Lung (tissue), 17 donors: ENCODE measurements at places on chromosomes 2 and 18. TPM values are rescaled to one million over a fixed set of nuclear protein-coding genes. Genes with fewer than 3 reads are reported as not detected.
A peak's percentile ranks its signal among the peaks of the same experiment; 100 is the strongest.

GRCh38 chr2:193382583-193382982 is 1187.8 kb upstream of the TMEFF2 start:
- no peaks in the 10 kb centered on the region for H3K36me3 ChIP-seq
- H3K27me3 ChIP-seq: no peaks in the 10 kb centered on the region
- no peak overlapping the region for H3K27ac ChIP-seq
- H3K4me1 ChIP-seq: no peaks in the 10 kb centered on the region
- no peak overlapping the region for H3K4me3 ChIP-seq

DNA sequence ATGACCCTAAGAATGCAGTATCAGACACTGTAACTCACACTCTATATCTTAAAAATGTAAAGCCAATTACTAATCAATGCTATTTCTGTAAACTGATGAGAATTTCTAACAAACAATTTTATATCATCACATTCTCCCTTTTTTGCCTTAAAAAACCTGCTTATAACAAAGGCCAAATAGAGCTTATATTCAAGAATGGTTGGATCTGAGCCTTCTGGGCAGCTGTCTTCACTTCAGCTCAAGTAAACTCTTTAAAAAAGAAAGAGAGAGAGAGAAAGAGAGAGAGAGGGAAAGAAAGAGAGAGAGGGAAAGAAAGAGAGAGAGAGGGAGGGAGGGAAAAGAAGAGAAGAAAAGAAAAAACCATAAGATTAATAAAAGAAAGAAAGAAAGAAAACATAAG is 231.8 kb downstream of the KCNE4 start:
- no peaks in the 10 kb centered on the region for H3K27me3 ChIP-seq
- no peaks in the 10 kb centered on the region for H3K36me3 ChIP-seq
- H3K27ac ChIP-seq: no peak overlapping the region
- H3K4me1 ChIP-seq: no peaks in the 10 kb centered on the region

DNA sequence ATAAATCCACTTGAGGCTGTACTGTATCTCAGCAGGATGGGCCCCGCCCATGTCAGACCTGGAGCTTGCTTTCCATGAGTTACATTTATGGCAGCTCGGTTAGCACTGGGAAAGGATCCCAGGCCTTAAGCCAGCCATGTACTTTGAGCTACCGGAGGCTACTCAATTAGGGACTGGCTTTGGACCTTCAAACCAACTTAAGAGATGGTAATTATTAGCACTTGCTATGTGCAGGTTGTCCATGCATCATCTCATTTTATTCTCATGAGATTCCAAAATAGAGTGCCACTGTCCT is 64.4 kb downstream of the ACTR2 start:
- no peaks in the 10 kb centered on the region for H3K4me1 ChIP-seq
- DNase-seq: no peak
- H3K27ac ChIP-seq: no peak overlapping the region
- H3K27me3 ChIP-seq: no peaks in the 10 kb centered on the region

DNA sequence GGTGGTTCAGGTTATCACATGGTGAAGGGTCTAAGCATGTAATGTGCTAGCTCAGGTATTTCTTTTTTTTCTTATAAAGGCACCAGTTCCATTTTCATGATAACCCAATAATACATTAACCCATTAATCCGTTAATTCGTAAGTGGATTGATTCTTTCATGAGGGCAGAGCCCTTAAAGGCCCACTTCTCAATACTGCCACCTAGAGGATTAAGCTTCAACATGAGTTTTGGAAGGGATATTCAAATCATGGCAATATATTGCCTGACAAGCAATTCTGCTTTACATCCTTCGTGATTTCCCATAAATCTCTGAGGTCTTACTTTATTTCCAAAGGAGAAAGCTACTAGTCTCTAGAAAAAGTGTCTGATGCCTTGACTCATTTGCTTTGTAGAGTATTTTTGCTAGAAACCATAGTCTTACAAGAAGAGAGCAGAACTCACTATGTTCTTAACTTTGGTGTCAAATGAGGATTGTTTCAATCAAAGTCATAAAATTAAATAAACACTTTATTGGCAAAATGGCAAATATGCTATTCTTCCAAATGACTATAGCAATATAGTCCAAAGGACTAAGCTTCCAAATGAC is 271.3 kb downstream of the KCNS3 start:
- H3K4me1 ChIP-seq: no peaks in the 10 kb centered on the region
- H3K4me3 ChIP-seq: no peak overlapping the region
- H3K27me3 ChIP-seq: no peaks in the 10 kb centered on the region
- H3K36me3 ChIP-seq: no peaks in the 10 kb centered on the region

DNA sequence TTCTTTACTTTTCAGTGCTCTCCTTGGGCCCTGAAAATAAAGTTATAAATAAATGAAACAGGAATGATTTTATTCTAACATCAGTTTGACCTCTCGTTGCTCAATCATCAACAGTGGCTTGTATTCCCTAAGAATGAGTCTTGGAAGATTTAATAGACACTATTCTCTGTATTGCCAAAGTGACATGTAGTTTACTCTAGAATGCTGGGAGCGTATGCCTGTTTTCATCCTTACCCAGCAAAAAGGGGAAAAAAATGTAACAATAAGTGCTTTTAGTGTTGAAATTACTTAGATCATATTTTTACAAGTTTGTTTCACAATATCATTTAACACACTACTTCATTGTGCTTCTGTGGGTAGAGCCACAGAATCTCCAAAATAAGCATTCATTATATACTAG is 240.6 kb upstream of the CWC22 start:
- H3K4me1 ChIP-seq: no peaks in the 10 kb centered on the region
- H3K27ac ChIP-seq: no peak overlapping the region
- no peaks in the 10 kb centered on the region for H3K36me3 ChIP-seq
- no peak overlapping the region for H3K4me3 ChIP-seq
- no peak for DNase-seq
- no peaks in the 10 kb centered on the region for H3K27me3 ChIP-seq

- H3K27me3 ChIP-seq: no peaks in the 10 kb centered on the region
- no peaks in the 10 kb centered on the region for H3K36me3 ChIP-seq
- no peak overlapping the region for H3K4me3 ChIP-seq
- no peak overlapping the region for H3K27ac ChIP-seq
- H3K4me1 ChIP-seq: no peaks in the 10 kb centered on the region
- DNase-seq: no peak
These were observed 327.0 kb downstream of the NR4A2 start for GRCh38 chr2:156005531-156005930.

GRCh38 chr2:206296128-206296527 is 21.7 kb downstream of the ZDBF2 start:
- H3K4me1 ChIP-seq: no peaks in the 10 kb centered on the region
- no peaks in the 10 kb centered on the region for H3K36me3 ChIP-seq
- H3K27me3 ChIP-seq: no peaks in the 10 kb centered on the region
- DNase-seq: no peak

DNA sequence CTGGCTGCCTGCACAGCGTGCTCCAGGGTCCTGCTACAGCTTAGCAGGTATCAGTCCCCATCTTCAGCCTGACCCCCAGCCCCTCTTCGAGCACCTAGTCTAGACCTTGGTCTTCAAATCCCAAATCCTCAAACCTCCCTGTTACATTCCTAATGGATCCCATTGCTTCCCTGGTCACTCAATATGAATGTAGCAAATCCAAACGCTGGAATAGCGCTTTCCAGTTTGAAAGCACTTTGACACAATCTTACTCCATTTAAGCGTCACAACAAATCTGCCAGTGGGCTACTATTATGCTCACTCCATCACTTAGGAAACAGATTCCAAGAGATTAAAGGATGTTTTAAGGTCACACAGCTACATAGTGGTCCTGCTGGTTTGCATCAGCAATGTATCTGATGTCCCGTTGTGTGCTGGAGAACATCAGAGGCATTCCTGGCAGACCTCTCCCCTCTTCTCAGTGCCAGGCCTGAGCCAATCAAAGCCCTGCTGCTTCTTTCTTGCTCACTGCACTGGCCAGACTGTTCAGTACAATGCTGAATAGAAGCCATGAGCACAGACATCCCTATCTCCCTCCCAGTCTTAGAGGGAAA is 11.1 kb upstream of the INO80C start:
- H3K27ac ChIP-seq: no peak overlapping the region
- no peaks in the 10 kb centered on the region for H3K36me3 ChIP-seq
- no peaks in the 10 kb centered on the region for H3K27me3 ChIP-seq

DNA sequence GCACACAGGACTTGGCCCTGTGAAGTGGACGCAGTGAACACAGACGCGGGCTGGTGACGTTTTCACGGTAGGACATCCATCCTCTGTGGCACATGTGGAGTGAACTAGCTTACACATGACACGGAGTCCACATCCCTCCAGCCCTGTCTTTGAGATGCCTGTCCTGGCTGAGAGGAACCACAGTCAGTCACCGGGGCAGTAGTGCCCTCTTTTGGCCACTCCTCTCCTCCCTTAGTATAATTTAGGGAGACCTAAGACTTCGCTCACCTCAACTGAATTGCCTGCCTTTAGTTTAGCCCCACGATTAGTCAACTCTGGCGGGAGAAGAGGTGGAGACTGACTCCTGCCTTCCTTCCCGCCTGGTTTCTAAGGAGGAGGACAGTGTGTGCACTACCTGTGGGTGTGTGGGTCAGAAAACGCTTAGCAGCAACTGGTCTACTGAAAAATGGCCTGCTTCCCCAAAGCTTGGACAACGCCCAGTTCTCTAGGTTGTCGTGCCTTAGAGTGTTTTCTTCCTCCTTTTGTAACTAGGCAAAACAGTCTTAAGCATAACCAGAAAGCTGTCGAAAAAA is 70.6 kb downstream of the MBP start:
- no peak overlapping the region for H3K27ac ChIP-seq
- no peaks in the 10 kb centered on the region for H3K36me3 ChIP-seq
- DNase-seq: no peak
- H3K4me3 ChIP-seq: no peak overlapping the region
- no peaks in the 10 kb centered on the region for H3K4me1 ChIP-seq

DNA sequence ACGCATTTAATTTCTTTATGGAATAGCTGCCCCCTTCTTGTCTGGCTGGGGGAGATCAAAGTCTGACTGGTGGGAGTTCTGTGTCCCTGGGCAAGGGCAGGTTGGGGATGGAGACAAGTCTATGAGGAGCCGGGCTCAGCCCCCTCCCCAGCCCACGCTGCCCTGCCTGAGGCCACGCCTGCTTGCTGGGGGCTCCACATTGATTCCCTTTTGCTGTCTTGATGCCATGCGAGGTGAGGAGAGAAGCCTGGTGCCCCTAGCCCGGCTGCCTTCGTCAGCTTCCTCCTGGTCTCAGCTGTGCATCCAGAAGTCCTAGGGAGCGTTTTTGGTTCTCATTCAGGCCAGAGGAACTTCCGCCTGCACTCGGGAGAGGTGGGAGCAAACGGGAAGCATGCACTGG is 247.9 kb downstream of the NDUFA10 start:
- DNase-seq: no peak
- no peaks in the 10 kb centered on the region for H3K4me1 ChIP-seq
- no peak overlapping the region for H3K4me3 ChIP-seq
- no peaks in the 10 kb centered on the region for H3K27me3 ChIP-seq
- H3K27ac ChIP-seq: no peak overlapping the region
- no peaks in the 10 kb centered on the region for H3K36me3 ChIP-seq

- no peak overlapping the region for H3K27ac ChIP-seq
- H3K4me3 ChIP-seq: no peak overlapping the region
- H3K27me3 ChIP-seq: no peaks in the 10 kb centered on the region
- H3K36me3 ChIP-seq: peaks cover 37% of the 10 kb centered on the region
- peaks cover 10% of the 10 kb centered on the region for H3K4me1 ChIP-seq
These were observed 36.5 kb downstream of the BCL2L11 start for GRCh38 chr2:111157071-111157661.

DNA sequence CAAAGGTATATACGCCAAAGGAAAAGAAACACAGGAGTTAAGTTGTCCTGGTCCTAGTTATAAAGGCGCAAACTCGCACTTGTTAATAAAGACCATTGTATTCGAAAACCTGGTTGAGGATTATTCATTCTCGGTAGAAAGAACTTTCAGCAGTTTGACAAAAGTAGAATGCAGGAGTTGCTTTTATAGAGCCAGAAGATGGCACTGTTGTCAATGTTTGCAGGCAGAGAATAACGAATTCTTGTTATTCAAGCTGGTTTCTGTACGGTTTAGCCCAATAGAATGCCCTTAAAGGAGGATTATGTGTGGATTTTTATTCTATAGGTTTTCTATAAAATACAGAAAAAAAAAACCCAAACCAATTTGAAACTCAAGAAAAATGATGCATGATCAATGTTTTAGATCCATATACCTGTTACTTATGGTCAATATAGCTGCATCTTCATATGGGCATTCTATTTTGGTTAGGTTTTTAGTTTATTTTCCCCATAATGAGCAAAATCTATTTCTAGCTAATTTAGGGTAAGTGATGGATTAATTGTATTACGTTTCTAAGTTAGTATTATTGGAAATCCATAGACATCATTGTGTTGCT is 510.3 kb downstream of the PLCL1 start:
- H3K4me3 ChIP-seq: no peak overlapping the region
- no peak overlapping the region for H3K27ac ChIP-seq
- H3K4me1 ChIP-seq: no peaks in the 10 kb centered on the region
- peak; percentile 87 for DNase-seq

- H3K27me3 ChIP-seq: no peaks in the 10 kb centered on the region
- H3K4me1 ChIP-seq: no peaks in the 10 kb centered on the region
- no peaks in the 10 kb centered on the region for H3K36me3 ChIP-seq
- H3K4me3 ChIP-seq: no peak overlapping the region
- H3K27ac ChIP-seq: no peak overlapping the region
These were observed 35.3 kb upstream of the OTOF start for GRCh38 chr2:26513261-26513660.

GRCh38 chr2:28316546-28317335 is 75.9 kb upstream of the FOSL2 start:
- no peaks in the 10 kb centered on the region for H3K36me3 ChIP-seq
- DNase-seq: no peak
- no peaks in the 10 kb centered on the region for H3K27me3 ChIP-seq
- H3K27ac ChIP-seq: no peak overlapping the region
- H3K4me3 ChIP-seq: no peak overlapping the region

DNA sequence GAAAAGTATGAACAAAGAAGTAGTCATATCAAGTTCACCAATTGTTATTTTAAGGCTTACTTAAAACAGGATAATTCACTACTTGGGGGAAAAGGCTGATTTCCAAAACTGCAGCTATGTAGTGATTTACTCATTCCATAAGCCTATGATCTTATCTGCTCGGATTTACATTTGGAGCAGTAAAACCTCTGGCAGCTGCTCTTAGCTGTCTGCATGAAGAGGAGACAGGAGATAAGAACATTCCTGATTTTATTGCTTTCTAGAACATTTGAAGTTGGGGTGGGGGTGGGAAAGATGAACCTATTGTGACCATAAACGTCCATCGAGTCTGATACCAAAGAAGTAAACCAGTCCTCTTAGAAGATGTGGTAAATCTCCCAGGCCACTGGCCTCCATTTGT is 120.9 kb downstream of the MMADHC start:
- H3K27ac ChIP-seq: no peak overlapping the region
- peaks cover 49% of the 10 kb centered on the region for H3K4me1 ChIP-seq
- H3K36me3 ChIP-seq: no peaks in the 10 kb centered on the region
- peaks cover 13% of the 10 kb centered on the region for H3K27me3 ChIP-seq

The DLX1 gene
- not detected for total RNA-seq

The LRRTM4 gene
- total RNA-seq: 9.2 TPM

The REG1B gene
- total RNA-seq: not detected

The MAP2 gene
- 18.7 TPM for total RNA-seq

The ACVR1C gene
- 1.9 TPM for total RNA-seq

The TXNDC9 gene
- total RNA-seq: 29.8 TPM

The MAP3K19 gene
- 21.1 TPM for total RNA-seq

The PPP1R7 gene
- total RNA-seq: 54.6 TPM

The ACTG2 gene
- total RNA-seq: 20.5 TPM

The DHRS9 gene
- total RNA-seq: 1.5 TPM

The PROKR1 gene
- not detected for total RNA-seq

The ALPI gene
- total RNA-seq: not detected

The FEV gene
- total RNA-seq: not detected

The IMPACT gene
- 29.6 TPM for total RNA-seq

The RAB6C gene
- total RNA-seq: not detected
